Activated naive CD4-positive, alpha-beta T cell treated with anti-CD3 and anti-CD28 coated beads, Interleukin-2, amount 50 U/mL, for 16 hours (primary cell): ENCODE measurements at places on chromosomes 16 and 17.

- no peak for DNase-seq
Measured at GRCh38 chr17:10125531-10126275, 72.7 kb downstream of the GAS7 start.

GRCh38 chr17:43641416-43641815 lies 20.3 kb downstream of the MEOX1 start:
- no peak for DNase-seq

DNA sequence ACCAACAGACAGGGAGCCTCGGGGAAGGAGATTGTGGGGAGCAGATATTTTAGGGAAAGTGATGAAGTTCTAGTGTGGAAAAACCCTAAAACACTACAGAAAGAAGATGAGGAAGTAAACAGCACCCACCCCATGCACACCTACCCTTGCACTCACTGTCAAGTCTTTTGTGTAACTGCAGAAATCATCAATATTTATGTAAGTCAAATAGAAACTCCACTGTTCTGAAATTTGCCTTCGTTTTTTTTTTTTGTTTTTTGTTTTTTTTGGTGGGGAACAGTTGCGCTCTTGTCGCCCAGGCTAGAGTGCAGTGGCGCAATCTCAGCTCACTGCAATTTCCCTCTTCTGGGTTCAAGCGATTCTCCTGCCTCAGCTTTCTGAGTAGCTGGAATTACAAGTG lies 273.4 kb downstream of the CPPED1 start:
- no peak for DNase-seq

DNA sequence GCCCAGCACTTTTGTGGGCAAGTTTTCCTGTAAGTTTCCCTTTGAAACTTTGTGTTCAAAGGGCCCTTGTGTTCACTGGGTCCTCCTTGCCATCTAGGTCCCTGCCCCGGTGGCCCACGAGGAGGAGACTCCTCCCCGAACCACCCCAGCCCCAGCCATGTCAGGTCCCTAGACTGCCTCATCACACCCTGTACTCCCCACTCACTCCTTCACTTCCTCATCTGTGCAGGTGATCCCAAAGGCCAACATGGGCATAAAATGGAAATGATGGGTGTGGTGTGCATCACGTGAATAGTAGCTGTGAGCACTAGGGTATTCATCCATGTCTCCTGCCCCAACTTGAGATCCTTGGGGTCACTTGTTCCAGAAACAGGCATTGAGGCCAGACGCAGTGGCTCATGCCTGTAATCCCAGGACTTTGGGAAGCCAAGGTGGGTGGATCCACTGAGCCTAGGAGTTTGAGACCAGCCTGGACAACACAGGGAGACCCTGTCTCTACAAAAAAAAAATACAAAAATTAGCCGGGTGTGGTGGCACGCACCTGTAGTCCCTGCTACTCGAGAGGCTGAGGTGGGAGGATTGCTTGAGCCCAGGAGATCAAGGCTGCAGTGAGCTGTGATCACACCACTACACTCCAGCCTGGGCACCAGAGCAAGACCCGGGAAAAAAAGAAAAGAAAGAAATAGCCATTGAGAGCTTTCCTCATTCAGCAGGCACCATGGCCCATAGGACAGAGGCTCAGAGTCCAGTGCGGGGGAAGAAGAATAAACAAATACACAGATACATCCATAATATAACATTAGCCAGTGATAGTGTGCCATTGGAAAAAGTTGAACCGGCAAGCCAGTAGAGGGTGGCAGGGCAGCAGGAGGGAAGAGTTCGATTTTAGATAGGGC lies 74.5 kb downstream of the KATNIP start:
- DNase-seq = no peak

- DNase-seq = no peak
Measured at GRCh38 chr17:37527249-37527851, 37.7 kb downstream of the DUSP14 start.

GRCh38 chr16:80519189-80519588 lies 21.6 kb upstream of the DYNLRB2 start:
- DNase-seq = no peak

GRCh38 chr17:1226308-1226707 lies 43.9 kb upstream of the BHLHA9 start:
- DNase-seq = no peak

DNA sequence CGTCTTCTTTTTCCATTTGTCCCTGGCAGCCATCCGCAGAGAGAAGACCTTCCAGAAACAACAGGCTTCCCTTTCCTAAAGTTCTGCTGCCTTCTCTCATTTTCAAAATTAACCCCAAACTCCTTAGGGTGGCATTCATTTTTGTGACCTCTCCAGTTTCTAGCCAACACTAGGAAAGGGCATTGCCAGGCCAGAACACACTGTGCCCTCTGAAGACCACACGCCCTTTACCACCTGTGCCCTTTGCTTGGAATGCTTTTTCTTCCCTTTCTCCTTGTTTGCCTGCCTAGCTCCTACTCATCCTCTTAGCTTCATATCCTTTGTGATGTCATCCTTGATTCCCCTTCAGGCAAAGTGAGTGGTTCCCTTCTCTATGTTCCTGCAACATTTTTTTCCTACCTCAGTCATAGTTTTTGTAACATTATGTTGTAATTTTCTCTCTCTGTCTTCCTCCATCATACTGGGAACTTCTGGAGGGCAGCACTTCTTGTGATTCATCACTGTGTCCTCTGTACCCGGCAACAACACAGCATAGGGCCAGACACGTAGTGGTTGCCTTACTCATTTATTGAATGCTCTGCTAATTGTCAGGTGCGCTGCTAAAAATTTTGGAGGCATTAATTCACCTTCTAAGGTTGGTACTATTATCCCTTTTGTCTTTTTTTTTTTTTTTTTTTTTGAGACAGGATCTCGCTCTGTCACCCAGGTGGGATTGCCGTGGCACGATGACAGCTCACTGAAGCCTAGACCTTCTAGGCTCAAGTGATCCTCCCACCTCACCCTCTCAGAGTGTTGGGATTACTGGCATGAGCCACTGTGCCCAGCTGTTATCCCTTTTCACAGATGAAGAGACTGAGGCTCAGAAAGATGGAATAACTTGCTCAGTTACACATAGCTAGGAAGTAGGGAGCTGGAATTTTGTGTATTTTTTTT lies 1.0 kb downstream of the KAT8 start:
- no peak for DNase-seq

GRCh38 chr17:49343273-49343672 lies 18.8 kb downstream of the ZNF652 start:
- no peak for DNase-seq

DNA sequence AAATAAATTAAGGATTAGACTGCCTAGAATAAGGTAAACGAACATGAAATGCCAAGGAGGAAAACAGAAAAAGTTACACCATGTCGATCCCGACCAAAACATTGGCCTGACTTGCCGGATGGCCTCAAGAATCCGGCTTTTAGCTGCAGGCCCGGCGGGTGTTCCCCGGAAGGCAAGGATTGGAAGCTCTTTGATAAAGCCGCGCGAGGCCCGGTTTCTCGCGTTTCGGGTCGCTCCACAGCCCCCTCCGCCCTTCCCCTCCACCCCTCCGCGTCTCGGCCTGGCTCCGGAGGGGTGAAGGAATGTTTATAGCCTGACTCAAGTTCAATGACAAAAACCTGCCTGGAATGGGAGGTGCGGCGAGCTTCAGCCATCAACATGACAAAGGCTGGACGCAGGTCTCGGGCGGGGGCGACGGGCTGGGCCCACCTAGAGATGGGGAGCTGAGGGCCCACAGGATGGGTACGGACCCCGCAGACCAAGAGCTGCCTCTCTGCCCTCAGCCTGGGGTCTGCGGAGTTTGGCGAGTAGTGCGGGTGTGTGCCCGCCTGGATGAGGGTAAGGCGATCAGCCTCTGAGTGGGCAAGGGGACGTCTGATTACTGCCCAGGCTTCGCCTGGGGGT lies 2.6 kb downstream of the PRAC1 start:
- peak; percentile 16 for DNase-seq

- DNase-seq = no peak
Measured at GRCh38 chr17:50451943-50452629, 16.6 kb downstream of the CHAD start.

DNA sequence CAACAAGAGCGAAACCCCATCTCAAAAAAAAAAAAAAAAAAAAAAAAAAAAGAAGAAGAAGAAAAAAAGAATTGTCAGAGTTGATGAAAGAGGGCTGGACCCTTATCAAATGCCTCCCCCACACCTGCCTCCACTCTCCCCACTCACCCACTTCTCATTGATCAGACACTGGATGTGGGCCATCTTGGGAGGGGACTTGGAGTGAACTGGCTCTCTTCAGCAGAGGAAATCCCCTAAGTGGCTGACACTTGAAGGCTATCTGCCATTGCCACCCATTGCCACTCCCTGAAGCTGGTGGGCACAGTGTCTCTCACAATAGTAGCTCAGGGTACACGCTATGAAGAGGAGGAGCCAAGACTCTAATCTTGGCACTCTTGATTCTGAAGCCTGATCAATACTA lies 1.6 kb downstream of the ITGA2B start:
- no peak for DNase-seq

- DNase-seq = no peak
Measured at GRCh38 chr17:31511580-31511979, 120.1 kb downstream of the RAB11FIP4 start.

- DNase-seq = no peak
Measured at GRCh38 chr17:2068519-2069051, 13.7 kb downstream of the HIC1 start.

DNA sequence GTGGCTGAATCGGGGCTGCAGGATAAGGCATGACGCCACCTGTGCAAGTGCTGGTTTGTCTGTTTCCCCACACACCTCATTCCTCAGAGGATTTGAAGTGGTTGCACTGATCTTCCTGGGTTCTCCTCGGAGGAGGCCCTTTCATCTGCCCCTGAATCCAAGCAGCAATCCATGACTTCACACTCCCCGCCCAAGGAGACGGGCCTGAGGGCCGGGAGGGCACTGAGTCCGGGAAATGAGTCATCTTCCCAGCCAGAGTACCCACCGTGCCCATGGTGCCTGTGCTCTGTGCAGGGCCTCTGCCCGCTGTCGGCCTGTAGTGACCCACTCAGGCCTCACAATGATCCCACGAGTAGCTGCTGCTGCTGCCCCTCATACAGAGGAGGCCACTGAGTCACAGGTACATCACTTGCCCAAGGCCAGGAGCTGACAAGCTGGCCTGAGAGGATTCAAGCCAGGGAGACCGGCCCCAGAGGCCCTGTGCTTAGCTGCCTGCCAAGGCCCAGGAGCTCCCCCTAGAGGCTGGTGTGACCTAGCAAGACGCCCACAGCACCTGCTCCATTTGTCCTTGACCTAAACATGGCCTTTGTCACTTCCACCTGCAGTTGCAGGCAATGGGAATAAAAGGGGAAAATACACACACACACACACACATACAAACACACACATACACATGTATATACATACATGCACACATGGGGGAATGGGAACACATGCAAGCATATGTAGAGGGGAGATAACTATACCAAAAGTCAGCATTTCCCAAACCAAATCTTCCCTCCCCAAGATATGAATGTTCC lies 240.0 kb downstream of the C16orf95 start:
- peak; percentile 32 for DNase-seq

DNA sequence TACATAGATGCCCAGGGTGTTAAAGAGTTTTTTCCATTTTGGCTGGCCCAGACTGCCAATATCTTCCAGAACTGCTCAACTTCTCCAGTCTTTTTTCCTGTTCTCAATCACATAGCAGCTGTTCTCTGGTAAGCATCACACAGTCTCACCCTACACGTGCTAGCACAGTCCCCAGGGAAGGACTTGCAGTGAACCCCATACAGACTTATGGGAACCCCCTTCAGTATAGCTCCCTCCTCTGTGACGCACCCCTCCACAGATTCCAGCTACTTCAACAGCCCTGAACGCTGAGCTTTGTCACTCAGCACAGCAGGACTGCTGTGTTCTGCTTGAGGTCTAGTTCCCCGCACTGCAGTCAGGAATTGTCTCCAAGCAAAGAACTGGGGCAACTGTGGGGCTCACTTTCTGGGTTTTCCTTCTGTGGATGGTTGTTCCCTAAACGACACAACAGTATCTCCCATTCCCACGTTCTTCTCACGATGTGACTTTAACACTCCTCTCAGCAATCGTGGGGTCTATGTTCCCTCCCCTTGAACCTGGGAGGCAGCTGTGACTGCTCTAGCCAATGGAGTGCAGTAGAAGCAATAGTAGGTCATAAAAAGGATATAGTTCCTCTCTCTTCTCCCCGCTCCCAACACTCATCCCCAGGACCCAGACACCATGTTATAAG lies 3.6 kb downstream of the MMP28 start:
- DNase-seq = no peak

DNA sequence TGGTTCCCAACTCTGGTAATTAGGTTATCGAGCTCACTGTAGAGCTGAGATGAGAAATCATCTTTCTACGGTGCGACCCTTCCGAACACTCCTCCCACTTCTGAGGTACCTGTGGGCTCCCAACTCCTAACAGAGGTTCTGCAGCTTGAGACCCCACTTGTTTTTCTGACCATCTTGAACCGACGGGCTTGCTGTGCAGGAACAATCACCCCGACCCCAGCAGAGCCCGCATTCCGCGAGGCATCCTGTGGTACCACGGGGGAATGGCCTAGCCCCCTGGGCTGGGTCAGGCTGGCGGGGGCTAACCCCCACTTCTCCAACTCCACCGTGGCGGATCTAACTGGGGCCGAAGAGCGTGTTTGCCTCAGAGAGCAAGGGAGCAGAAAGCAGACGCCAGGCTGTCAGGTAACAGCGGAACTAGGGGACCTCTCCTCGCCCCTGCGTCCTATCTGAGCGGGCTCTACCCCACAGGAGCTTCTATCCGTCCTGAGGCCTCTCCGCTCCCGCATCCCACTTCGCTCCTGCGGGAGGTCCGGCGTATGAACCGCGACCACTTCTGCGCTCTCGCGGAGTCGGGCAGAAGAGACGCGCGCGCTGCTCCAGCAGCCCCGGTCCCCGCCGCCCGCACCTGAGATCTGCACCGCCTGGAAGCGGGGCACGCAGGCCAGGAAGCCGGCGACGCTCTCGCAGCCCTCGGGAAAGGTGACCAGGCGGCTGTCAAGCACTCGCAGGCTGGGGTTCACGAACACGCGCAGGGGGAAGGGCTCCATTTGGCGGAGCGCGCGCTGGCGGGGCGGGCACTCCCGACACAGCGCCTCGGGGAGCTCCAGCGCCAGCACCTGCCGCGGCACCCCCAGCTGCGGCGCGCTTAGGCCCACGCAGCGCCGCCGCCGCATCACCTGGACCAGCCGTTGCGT lies 761 bp downstream of the PDF start:
- peak; percentile 68 for DNase-seq

- DNase-seq = peak; percentile 14
Measured at GRCh38 chr17:55348749-55349354, 72.8 kb downstream of the MMD start.

GRCh38 chr17:27944546-27945332 lies 51.6 kb upstream of the LYRM9 start:
- no peak for DNase-seq

DNA sequence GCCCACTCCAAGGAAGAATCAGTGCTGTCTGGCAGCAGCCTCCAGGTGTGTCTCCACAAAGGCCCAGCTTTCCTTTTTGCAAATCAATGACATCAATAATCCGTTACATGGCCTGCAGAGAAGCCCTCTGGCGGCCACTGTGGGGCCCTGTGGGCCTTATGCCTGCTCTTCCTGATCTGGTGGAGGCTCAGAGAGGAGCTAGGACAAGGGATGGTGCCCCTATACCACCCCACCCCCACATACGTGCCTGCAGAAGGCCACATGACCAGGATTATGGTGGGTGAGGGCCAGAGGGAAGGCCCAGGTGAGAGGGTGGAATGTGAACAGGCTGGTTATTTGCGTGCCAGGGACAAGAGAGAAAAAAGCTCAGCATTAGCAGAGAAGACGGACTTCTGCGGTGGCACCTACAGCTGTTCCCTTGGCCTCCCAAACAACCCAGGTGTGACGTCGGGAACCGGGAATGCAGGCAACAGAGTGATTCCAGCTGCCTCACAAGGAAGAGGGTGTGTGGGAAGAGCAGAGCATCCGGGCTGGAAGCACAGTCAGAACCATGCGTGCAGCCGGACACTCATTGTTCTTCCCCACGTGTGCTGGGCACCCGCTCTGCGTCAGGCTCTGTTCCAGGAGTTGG lies 22.5 kb downstream of the EIF4A3 start:
- no peak for DNase-seq
